ENCODE measurements at places on chromosomes 5 and 9.
A peak's percentile ranks its signal among the peaks of the same experiment; 100 is the strongest.

- no peak for DNase-seq
Observed at GRCh38 chr5:143206196-143207053, 197.1 kb downstream of the NR3C1 start.

DNA sequence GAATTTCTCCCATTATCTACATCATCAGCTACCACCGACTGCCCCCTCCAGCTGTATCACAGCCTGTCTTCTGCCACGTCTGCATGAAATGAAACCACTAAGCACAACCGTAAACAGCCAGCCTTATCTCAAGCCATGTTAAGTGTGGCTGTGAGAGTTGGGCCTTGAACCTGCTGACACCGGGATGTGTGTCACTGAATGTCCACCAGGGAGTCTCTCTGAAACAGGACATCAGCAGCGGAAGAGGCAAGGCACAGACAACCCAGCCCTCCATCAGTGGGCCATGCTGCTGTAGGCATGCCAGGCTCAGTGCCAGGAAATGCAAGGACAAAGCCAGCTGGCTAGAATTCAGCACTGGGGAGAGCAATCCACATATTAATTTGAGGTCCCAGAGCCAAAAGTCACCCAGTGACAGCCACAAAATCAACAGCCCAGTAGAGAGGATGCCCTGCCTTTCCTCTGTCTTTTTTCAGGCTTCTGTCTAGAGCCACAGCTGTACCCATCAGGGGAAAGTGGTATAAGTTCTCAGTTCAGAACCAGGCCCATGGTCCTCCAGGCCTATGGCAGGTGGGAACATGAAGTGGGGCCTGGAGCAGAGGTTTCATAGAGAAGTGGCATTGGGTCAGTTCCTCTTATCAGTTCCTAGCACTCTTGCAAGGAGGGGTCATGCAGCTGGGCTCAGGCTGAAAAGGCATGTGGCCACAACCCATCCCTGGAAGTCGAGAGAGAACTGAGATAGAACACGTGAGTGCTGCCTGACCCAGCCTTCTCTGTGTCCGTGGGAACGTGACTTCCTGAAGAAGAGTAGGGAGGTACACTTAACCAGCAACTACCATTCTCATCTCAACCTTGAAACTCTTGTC, 199.4 kb downstream of the ESM1 start:
- no peak for DNase-seq

- no peak for DNase-seq
Observed at GRCh38 chr9:82981552-82981951, 81.4 kb downstream of the RASEF start.

GRCh38 chr5:56692359-56693219, 122.8 kb upstream of the MAP3K1 start:
- DNase-seq = no peak

DNA sequence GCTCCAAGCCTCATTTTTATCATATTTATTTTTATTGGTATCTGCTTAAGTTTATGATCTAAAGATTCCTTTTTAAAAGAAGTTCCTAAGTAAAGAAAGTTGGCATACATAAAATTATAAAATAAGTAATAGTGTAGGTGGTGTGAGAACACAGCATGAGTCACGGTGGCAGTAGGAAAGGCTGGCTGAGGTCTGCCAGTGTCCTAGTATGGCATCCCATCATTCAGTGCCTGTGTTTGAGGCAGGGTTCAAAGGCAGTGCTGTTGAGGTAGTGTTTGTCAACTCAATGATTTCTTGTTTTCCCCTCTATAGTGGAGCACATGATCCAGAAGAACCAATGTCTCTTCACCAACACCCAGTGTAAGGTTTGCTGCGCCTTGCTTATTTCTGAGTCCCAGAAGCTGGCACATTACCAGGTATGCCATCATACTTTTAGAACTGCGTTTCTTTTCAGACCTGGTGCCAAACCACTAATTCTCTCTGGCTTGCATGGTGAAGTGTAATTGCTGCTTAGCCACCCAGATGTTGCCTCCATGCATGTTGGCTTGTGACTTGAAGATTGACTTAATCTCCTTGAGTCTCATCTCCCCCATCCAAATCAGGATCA, 18.4 kb downstream of the ZNF346 start:
- no peak for DNase-seq

GRCh38 chr9:96025995-96026602, 150.6 kb downstream of the ERCC6L2 start:
- DNase-seq = no peak

DNA sequence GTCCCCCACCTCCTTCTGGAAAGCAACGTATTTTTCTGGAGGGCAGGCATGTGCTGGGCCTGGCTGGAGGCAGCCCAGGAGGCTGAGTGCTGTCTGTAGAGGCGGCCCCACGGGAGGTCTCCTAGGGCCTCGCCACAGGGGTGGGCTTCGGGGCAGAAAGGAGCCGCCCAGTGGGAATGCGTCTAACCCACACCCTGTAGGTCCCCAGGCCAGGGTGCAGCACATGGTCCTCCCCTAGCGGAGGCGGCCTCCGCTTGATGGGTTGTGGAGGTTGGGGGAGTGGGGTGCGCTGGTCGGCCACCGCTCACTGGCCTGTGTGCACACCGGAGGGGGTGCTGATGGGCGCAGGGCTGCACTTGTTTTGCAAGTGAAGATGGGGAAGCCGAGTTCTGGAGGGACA, 48.3 kb upstream of the UBAC1 start:
- no peak for DNase-seq

- DNase-seq = no peak
Observed at GRCh38 chr5:172700365-172701290, 59.6 kb downstream of the NEURL1B start.

- DNase-seq = peak; percentile 32
Observed at GRCh38 chr9:107784235-107784958, 294.8 kb upstream of the KLF4 start.

DNA sequence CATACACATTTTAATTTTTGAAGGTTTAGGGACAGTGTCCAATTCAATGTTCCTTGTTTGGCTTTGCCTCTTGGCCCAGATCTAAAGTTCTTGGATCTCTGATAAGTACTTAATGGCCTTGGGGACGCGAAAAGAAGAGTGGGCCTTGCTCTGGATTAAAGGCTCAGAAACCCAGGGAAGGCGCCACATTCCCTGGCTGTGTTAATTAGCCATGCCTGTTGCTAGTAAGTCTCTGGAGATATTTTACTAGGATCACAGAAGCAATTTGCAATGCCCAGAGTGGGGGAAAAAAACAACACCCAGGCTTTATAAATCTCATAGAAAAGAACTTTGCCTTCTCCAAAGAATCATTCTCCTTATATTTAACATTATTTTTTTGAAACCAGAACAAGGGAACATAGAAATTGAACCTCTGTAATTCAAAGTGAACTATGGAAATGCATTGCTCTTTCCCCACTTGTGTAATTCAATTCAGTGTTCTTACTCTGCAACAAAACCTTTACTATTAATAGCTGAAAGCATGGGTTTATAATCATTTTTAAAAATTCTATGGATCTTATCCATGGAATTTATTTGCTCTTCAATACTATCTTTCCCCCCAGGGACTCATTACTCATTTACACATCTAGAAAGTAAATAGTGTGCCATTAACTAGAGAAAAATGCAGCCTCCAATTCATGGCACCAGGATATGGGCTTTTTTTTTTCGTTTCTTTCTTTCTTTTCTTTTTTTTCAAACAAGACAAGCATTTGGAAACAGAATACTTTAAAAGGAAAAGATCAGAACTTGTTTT, 172.2 kb upstream of the ANKRD55 start:
- DNase-seq = no peak

- DNase-seq = no peak
Observed at GRCh38 chr5:56983593-56984361, 31.9 kb upstream of the MIER3 start.

- no peak for DNase-seq
Observed at GRCh38 chr9:134024214-134024792, 978 bp upstream of the BRD3OS start.

DNA sequence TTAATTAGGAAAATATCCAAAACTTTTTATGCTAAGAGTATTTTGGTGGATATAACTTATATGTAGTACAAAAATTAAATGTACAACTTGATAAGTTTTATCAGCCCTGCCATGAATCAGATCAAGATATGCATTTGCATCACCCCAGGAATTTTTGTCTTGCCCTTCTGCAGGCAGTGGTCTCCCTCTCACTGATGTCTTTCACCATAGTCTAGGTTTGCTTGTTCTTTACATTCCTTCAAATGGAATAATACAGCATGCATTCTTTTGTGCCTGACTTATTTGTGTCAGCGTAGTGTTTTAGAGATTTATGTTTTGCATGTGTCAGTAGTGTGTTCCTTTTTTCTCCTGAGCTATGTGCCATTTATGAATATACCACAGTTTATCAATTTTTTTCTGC, 36.4 kb downstream of the RNF180 start:
- DNase-seq = no peak

DNA sequence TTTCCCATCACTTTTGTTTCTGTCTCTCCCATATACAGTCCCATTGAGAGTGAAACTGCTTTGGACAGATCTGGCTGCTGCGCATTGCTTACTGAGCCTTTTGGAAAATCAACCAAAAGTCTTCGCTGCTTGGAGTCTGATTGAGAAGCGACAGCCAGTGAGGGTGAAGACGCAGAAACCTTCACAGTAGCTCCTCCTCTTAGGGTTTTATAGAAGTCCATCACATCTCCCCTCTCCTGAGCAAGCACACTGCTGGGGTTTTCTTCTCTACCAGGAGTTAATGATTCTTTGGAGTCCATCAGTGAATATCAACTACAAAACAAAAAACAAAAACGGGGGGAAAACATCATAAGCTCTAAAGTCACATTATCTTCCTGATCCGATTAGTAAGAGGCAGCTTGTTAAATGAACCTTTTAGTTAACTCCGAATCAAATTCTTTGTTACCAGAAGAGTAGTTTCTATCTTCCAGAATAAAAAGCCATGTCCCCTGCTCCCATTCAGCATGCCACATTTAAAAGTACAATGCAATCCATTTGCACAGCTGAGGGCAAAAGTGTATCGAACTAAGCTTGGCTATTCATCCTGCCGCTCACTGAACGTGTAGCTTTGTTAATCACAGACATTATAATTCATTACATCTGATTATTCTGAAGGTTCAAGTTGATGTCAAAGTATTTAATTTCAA, 2.8 kb downstream of the NR3C1 start:
- no peak for DNase-seq

DNA sequence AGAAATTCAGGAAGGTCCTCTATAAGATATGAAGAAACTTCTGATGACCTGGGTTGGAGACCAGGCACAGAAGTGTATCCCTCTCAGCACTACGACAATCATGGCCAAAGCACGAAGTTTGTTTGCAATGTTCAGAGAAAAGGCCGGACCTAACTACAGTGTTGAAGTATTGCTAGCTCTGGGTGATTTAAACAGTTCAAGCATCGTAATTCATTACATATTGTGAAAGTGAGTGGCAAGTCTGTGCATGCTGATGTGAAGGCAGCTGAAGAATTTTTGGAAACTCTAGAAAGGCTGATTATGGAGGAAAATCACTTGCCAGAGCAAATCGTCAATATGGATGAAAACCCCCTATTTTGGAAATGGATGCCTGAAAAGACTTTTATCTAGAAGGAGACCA, 67.2 kb upstream of the PANK3 start:
- no peak for DNase-seq

DNA sequence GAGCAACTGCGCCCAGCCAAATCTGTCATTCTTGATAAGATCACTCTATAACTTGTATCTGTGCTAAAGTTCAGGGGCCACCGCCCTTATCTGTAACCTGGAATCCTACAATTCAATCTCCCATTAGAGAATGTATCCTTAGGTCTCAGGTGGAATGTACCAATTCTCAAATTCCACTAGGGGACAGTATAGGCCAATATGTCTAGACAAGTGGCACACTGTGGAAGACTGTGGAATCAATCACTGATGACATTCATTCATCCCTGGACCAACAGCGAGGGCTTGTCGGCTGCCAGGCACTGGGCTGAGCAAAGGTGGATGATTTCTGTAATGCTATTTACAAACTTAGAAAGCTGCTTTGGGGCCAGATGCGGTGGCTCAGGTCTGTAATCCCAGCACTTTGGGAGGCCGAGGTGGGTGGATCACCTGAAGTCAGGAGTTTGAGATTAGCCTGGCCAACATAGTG, 28.7 kb upstream of the MEGF9 start:
- DNase-seq = peak; percentile 55

GRCh38 chr5:124617787-124618186, 128.7 kb downstream of the ZNF608 start:
- DNase-seq = no peak

- no peak for DNase-seq
Observed at GRCh38 chr5:35741971-35742370, 114.7 kb upstream of the IL7R start.

DNA sequence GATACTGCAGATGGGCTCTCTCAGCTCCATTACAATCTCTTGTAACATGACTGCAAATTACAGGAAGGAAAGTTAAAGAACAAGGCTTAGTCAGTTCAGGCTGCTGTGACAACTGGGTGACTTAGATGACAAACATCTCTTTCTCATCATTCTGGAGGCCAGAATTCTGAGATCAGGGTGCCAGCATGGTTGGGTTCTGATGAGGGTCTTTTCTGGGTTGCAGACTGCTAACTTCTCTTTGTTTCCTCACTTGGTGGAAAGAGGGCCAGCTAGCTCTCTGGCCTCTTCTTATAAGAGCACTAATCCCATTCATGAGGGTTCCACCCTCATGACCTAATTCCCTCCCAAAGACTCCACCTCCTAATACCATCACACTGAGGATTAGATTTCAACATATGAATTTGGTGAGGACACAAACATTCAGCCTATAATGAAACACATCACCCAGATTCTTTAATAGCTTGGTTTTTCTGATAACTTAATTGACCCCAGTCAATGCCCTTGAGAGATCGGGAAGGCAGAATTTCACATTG, 73.6 kb upstream of the MAMDC2 start:
- DNase-seq = no peak

- no peak for DNase-seq
Observed at GRCh38 chr5:128407944-128408343, 130.1 kb downstream of the FBN2 start.

DNA sequence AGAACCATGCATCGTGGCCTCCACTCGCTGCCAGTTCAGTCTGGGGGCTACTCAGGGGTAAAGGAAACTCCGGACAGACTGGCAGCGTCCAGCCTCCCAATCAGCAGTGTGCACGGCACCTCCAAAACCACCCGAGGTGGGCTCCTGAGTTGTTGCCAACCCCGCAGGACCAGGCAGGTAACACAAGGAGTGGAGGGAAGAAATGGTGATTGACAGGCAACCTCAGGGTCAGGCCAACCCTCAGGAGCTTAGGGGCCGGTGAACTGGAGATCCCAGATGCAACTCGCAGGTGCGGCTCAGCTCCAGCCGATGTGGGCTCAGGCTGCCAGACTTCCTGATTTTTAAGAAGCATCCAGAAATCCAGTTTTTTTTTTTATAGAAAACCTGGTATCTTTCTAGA, 37.3 kb upstream of the AKNA start:
- DNase-seq = no peak

- no peak for DNase-seq
Observed at GRCh38 chr9:8408575-8409190, 609.1 kb upstream of the DMAC1 start.

- peak; percentile 27 for DNase-seq
Observed at GRCh38 chr9:738209-738915, 103.1 kb upstream of the DMRT1 start.

All from HTR-8/SVneo (cell line).